ENCODE measurements at places on chromosomes 7 and 10.

- no peak for DNase-seq
Measured at GRCh38 chr7:114160925-114161324, 242.1 kb upstream of the PPP1R3A start.

DNA sequence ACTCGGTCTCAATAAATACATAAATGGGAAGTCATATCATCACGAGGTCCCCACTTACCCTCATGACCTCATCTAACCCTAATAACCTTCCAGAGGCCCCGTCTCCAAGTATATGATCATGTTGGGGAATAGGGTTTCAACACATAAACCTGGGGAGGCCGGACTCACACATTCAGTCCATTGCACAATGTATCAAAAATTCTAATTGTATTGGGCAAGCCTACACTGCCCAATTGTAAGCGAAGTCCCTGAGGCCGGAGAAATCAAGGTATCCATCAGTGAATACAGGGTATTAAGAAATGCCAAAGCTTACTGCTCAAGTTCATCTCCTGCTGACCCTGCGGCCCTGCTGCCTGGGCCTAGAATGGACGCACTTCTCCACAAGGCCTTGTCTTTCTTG, 69.6 kb downstream of the PARP12 start:
- DNase-seq, result no peak

DNA sequence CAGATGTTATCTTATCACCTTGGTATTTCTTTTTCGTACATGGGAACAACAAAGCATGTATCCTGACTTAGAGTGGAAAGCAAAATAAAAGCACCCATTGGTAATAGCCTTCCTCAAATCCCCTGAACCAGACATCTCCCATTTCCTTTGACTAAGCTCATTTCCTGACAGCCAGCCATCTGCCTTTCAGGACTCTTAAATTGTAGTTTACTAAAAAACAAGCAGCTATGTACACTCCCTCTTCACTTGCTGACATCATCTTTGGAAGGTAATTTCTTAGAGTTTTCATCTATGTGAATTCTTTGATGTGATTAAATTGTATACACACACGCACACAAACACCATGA, 40.7 kb downstream of the ARL4A start:
- no peak for DNase-seq

- no peak for DNase-seq
Measured at GRCh38 chr10:650441-650851, 39.0 kb downstream of the DIP2C start.

- DNase-seq, result no peak
Measured at GRCh38 chr7:103348959-103349358, 1.5 kb downstream of the PSMC2 start.

DNA sequence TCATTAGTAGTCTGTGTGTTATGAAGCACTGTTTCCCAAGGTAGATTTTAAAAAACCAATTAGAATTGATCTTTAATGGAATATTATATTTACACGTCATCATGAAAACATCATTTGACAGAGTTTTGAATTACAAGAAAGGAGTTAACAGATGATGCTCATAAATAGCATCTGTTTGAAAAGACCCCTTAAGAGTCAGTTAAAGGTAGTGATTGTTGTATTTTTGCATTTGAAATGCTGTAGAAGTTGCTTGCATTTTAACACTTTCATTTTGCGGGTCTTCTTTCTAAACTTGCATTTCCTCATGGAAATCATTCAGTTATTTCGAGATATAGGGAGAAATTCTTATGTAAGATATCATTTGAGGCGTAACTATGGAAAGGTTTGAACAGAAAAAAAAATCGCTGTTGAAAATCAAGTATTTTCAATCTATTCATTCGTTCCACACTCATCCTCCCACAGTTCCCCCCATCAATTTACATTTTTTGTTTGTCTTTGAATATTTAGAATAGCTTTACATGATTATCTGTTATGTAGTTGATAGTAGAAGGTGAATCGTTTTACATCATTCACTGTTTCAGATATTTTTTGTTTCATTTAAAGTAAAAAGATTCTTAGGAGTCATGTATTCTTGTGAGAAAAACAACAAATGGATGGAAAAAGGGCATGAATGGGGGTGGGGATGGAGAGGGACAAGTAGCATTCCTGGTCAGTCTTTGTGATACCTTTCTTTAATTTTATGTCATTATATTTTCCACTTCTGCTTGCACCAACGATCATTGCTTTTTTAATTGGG, 3.0 kb upstream of the SKIDA1 start:
- no peak for DNase-seq

All from stimulated activated CD8-positive, alpha-beta memory T cell treated with anti-CD3 and anti-CD28 coated beads, Interleukin-7, amount 100 ng/mL, for 1 hour (primary cell).